ENCODE measurements at places on chromosomes 11 and 22.

DNA sequence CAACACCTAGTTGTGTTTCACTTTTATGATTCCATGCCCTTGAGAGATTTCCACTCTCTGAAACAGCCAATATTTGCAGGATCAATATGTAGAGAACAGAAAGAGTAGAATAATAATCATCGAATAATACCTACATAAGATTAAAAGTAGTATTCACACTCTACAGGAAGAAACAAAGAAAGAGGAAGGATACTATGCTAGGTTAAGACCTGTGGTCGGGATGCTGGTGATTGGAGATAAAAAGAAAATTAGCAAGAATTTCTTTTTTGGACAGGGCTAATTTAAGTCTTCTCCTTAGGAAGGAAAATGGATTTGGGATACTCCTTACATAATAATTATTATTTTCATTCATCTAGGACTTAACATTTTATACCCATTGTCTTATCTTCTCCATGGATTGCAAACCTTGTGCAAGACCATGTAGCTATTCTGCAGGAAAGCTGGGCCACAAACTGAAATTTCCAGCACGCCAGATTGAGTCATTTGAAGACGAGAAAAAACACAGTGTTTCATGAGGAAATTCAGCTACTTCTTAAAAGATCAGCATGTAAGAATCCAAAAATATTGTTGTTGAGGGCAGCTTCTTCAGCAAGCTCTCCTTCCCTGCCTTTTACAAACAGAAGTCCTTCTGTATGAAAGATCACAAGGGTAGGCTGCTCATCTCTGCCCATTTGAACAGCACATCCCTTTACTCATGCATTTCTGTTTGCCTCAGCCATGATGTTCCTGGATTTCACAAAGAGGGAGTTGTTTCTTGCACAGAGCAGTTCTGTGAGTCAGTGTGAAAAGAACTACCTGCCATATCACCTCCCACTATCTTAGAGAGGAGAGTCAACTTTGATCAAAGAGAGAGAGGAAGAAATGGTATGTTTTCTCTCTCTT is 90.7 kb downstream of the FAM76B start:
- DNase-seq, result no peak

- DNase-seq, result no peak
Observed at GRCh38 chr11:33804471-33804870, 30.2 kb upstream of the FBXO3 start.

DNA sequence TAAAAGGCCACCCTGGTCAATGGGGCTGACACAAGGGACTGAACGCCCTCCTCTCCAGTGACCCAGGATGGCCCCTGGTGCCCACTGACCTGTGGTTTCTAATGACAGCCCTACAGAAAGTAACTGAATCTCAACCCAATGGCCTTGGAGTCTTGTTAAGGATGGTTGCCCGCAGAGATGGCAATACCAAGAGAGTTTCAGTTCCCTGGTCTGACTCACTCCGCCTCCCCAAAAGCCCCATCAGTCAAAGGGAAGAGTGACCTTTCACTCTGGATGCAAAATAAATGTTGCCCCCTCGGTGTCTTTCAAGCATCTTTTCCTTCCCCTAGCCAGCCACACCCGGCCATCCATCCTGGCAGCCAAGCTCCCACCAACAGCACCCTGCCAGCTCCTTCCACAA is 57.7 kb upstream of the ISX start:
- no peak for DNase-seq

GRCh38 chr22:19621373-19622060 is 92.8 kb upstream of the SEPTIN5 start:
- no peak for DNase-seq

GRCh38 chr11:8826139-8826786 is 84.7 kb upstream of the AKIP1 start:
- no peak for DNase-seq

- DNase-seq, result no peak
Observed at GRCh38 chr11:130029137-130029536, 26.5 kb upstream of the PRDM10 start.

- DNase-seq, result no peak
Observed at GRCh38 chr22:44601725-44602124, 100.3 kb upstream of the PRR5 start.

DNA sequence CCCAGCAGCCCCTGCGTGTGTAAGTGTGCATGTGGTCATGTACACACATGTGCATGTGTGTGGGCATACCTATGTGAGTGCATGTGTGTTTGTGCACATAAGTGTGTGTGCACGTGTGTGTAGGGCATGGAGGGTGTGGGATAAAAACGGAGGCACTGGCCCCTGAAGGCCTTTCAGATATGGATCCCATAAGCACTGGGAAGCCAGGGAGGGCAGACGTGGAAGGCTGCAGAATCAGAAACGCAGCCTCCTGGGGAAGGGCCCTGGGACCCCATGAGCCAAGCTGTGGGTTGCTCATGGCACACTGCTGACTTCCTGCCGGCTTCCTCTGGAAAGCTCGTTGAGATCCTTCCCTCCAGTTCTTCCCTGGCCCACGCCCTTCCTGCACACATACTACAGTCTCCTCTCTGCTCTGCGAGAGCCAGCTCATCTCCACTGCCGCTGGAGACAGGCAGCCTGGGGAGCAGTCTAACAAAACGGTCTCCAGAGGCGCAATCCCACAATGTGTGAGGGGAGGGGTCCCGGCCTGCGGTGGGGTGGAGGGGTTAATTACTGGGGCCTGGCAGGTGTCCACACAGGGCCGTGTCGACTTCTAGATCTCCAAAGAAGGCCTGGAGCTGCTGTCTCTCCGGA is 435.2 kb upstream of the B3GAT1 start:
- DNase-seq, result no peak
